ENCODE measurements at places on chromosomes 12 and 14.

GRCh38 chr12:117441751-117442150 lies 80.3 kb upstream of the NOS1 start:
- DNase-seq = no peak

DNA sequence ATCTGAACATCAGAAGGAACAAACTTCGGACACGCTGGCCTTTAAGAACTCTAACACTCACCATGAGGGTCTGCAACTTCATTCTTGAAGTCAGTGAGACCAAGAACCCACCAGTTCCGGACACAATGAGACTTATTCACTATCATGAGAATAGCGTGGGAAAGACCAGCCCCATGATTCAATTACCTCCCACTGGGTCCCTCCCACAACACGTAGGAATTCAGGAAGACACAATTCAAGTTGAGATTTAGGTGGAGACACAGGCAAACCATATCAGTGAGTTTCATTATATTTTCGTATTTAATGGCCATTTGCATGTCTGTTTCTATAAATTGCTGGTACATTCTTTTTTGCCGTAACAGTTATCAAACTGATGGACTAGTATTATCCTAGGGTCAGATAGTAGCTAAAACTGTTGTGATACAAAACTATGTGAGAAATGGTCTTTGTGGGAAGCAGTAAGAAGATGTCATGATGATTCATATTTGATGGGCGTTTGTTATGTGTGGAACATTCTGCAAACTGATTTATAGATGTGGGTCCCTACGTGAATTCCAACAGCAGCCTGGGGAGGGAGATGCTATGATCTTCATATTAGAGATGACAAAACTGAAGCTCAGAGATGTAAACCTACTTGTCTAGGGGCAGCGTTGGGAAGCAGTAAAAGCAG lies 282.4 kb upstream of the TMEM132C start:
- no peak for DNase-seq

- no peak for DNase-seq
Measured at GRCh38 chr14:70982200-70982599, 74.9 kb downstream of the PCNX1 start.

GRCh38 chr14:53715193-53715721 lies 241.4 kb downstream of the BMP4 start:
- DNase-seq = no peak

DNA sequence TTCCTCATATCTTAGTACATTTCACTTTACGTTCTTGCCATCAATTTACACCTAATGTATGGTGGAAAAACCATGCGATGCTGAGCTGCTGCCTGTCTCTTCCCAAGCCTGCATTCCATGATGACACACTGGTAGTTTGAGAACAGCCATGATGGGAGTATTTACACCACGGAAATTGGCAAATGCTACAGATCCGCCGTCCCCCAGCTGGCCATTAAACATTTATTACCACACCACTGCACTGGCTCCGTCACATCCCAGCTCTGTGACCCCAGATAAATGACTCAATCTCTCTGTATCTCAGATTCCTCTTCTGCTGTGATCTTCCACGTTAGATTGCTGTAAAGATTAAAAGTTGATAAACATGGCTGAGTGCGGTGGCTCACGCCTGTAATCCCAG lies 13.9 kb downstream of the ESRRB start:
- DNase-seq = no peak

DNA sequence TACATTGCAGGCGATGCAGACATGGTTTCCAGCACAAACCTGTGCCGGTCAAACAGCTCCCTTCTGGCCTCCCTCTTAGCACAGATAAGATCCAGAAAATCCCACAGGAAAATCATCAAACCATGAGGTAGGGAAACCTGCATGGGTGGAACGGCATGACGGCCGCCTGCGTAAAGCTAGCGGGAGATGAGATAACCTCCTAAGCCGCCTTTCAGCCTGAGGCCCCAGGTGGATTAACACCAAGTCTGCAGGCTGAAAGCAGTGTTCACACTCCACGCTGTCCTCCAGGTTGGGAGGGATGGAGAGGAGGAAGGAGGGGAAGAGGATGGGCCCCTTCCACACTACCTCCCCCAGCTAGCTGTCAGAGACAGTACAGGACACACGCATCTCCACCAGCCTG lies 63.8 kb downstream of the TSPAN11 start:
- DNase-seq = no peak

- DNase-seq = no peak
Measured at GRCh38 chr12:92275443-92276154, 130.0 kb upstream of the BTG1 start.

- DNase-seq = no peak
Measured at GRCh38 chr14:96956464-96957239, 159.5 kb downstream of the VRK1 start.

- DNase-seq = no peak
Measured at GRCh38 chr14:47332939-47333338, 342.5 kb downstream of the MDGA2 start.

- no peak for DNase-seq
Measured at GRCh38 chr12:126286203-126286602, 1221.0 kb downstream of the AACS start.

DNA sequence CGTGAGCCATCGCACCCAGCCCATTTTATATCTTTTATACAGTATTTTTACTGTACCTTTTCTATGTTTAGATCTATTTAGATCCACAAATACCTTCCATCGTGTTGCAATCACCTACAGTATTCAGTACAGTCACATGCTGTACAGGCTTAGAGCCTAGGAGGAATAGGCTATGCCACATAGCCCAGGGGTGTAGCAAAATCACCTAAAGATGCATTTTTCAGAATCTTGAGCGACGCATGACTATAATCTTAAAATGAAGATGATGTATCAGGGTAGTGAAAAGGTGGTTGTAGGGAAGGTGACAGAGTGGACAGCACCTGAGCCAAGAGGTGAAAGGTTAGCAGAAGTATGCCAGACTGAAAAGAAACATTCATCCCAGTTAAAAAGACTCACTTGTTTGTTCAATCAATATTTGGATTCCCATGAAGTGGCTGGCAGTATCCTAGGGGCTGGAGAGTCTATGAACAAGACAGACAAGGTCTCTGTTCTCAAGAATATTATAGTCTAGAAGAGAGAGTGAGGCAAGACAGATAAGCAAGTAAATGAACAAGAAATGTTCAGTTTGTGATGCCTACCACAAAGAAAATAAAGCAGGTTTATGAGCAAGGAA lies 3.6 kb downstream of the SPRING1 start:
- no peak for DNase-seq

DNA sequence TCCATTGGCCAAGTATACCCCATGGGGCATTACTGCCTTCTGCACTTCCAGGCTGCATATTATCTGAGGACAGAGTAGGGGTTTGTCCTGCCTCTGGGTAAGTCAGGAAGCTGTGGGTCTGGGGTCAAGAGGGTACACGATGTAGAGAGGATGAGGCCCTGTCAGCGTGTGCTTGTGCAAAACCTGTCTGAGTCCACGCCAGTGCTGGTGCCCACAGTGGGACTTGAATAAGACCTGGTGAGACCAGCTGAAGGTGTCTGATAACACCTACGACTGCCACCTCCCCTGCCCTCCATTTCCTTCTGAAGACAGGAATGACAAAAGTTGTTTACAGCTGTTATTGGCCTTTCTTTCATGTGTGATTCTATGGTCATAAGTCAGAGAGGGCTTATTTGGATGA lies 22.1 kb upstream of the NID2 start:
- no peak for DNase-seq

DNA sequence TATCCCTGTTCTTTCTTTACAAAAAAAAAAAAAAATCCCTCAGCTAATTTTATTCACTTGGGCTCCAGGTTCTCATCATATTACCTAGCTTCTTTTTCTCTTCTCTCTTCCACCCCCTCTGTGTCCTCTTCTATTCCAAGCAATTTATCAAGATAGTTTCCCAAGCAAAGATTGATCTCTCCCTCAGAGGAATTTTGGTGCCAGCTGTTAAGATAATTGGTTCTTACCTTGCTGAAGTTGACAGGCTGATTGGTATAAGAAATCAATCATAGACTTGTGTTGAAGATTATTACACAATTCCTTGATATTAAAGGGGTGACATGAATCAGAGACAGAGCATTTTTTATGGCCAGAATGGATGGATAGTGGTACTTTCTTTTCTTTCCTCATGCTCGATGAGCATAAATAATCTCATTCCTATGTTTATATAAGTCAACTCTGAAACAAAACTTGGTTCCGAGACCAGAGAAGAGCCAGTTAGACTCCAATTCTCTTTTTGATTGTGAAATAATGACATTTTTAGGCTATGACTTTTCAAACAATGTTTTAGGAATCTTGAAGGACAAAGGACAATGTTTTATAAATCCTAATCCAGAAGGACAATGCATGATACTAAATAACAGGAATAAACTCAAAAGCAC lies 264.1 kb upstream of the PRKD1 start:
- no peak for DNase-seq

DNA sequence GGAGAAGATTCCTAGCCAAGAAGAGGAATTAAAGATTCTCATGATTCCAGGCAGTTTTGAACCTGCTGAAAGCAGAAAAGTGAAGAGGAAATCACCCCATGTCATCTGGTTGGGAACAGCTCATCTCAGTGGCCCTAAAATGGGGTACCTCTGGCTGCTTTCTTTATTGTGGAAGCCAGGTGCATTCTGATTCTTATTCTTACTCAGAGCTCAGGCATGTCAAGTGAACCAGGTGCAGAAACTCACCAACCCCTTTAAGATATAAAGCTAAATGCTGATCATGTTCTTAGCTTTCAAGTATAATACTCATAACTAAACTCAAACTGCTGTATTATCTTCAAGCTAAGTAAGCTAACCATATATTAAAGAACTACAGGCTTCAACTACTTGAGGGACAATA lies 253.9 kb upstream of the ARID2 start:
- no peak for DNase-seq

- peak; percentile 81 for DNase-seq
Measured at GRCh38 chr12:52221912-52222457, 11.1 kb upstream of the KRT7 start.

DNA sequence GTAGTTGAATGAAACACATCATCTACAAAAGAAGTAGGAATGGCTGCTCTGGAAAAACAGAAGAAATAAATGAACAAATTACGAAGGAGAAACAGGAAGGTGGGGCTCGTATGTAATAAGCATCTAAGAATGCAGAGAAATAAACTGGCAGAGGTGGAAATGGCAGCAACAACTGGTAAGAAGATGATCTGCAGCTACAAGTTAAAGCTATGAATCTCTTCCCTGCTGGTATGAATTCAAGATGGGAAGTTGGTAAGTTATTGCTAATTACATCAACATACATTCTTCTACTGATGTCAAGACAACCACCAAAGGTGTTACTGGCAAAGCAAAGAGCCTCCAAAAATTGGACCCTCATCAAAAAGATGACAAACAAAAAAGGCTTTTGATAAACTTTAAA lies 59.8 kb downstream of the HECTD4 start:
- DNase-seq = no peak

DNA sequence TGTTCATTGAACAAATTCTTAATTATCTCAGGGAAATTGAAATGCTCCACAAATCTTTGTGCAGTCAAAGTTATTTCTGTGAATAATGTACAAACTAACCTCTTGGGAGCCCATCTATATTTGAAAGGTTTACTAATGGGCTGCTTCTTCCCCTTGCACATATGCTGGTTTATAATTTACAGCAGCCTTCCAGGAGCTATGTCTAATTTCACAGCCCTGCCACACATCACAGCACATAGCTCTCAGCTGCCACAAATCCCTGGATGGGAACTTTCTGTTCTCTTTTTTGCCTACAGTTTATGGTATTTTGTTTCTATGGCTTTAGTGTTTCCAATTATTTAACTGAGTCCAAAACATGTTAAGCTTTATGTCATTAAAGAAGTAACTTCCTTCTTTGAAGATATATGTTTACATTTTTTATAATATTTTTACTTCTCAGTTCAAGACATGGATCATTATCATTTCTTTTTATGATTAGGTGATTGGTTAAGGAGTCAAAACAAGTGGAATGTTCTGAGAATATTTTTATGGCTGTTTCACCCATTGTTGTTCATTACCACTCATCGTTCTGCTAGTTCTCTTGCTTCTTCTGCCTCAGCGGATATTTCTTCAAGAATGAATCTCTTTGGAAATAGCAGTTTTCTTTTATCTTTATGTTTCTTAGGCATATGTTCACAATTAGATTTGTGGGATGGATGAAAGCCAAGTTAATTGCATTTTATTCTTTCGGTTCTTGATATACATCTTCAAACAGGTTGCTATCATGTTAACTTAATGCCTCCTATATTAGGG lies 475.6 kb upstream of the MIS18BP1 start:
- no peak for DNase-seq
